ENCODE measurements at places on chromosomes 5 and 9. TPM values are rescaled to one million over a fixed set of nuclear protein-coding genes. Genes with fewer than 3 reads are reported as not detected.

Gene RASGRF2
- 10.8 TPM for total RNA-seq

Gene DNAH5
- not detected for total RNA-seq

Gene FOXD1
- total RNA-seq = 0.20 TPM

Gene PCDHB14
- total RNA-seq = not detected

Gene FAM151B
- total RNA-seq = 0.22 TPM

Gene PCDHA1
- total RNA-seq = not detected

Gene GABRA6
- total RNA-seq = not detected

Gene ABO
- total RNA-seq = 2.1 TPM

Gene CHSY3
- not detected for total RNA-seq

Gene SHLD3
- total RNA-seq = 5.8 TPM

Gene MCC
- total RNA-seq = 3.5 TPM

Gene FGF18
- total RNA-seq = 0.12 TPM

Gene CDKN2A
- total RNA-seq = 22.9 TPM

Gene OTP
- not detected for total RNA-seq

Gene ADGRD2
- not detected for total RNA-seq

Gene ADRB2
- 0.81 TPM for total RNA-seq

Gene SH3TC2
- not detected for total RNA-seq

Gene TMEM215
- total RNA-seq = not detected

Gene WWC1
- total RNA-seq = not detected

Gene CDHR2
- 1.7 TPM for total RNA-seq

Gene TCF7
- total RNA-seq = 107 TPM

Gene HNRNPK
- total RNA-seq = 722 TPM

Gene HTR4
- not detected for total RNA-seq

Gene TXNDC8
- total RNA-seq = not detected

Gene CFAP77
- total RNA-seq = not detected

Gene SPRY4
- 0.90 TPM for total RNA-seq

Gene SHISAL2B
- not detected for total RNA-seq

Gene CDC20B
- total RNA-seq = 0.17 TPM

Gene PRSS3
- not detected for total RNA-seq

Gene CATSPER3
- total RNA-seq = 1.5 TPM

Gene KCTD16
- total RNA-seq = not detected

Gene FIBCD1
- not detected for total RNA-seq

Gene DDX4
- 0.83 TPM for total RNA-seq

Gene ANKDD1B
- total RNA-seq = 0.39 TPM

Gene NIPAL4
- 0.54 TPM for total RNA-seq

Gene STC2
- 8.6 TPM for total RNA-seq

Gene COL5A1
- total RNA-seq = 0.15 TPM

Gene NXNL2
- not detected for total RNA-seq

Gene CAVIN4
- 0.12 TPM for total RNA-seq

Gene MAT2B
- 114 TPM for total RNA-seq
